HS-5 (cell line): ENCODE measurements at places on chromosomes 12 and 14.
A peak's percentile ranks its signal among the peaks of the same experiment; 100 is the strongest.

DNA sequence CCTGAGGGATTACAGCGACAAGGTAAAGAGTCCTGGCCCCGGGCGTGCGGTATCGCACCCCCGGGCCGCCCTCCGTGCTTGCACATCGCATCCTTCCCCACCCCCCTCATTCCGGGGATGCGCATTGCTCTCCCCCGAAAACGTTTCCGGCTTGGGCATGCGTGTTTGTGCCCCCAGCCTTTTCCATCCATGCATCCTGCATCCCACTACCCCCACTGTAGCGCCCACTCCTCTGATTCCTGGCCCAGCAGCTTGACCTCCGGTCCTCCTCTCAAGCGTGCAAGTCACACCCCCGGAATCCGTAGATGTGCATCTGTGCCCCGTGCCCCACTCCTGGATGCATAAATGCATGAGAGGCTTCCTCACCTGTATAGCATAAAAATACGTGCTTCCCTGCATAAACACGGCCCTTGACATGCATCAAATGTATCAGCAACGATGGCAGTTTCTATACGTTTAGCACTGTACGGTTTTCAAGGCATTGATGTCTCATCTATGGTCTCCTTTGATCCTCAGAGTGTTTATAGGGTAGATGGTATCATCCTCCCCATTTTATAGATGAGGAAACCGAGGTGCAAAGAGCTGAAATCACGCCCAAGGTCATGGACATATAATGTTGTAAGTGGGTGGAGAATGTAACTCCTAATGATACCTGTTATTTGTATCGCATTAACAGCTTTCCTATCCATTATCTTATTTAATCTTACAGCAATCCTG is 484 bp downstream of the RIC8B start:
- DNase-seq: no peak

- no peak for DNase-seq
These were observed 147.5 kb downstream of the NELL2 start for GRCh38 chr12:44728566-44728965.

DNA sequence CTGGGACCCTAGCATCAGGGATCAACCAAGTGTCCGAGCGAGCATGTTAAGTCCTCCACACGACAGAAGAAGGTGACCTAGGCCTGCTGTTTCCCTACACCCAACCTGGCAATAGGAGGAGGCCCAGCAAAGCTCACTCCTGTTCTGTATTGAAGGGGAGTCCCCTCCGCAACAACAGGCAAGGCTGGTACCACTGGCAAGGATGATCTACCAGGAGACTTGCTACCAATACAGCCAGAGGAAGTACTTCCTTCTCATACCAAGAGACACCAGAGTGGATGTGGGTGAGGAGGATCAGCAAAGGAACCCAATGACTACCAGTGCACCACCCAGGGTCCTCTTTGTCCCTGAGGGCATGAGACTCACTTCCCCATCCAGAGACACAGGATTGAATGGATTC is 4.9 kb downstream of the KLRC1 start:
- no peak for DNase-seq

GRCh38 chr14:101496776-101497683 is 64.3 kb upstream of the DIO3 start:
- DNase-seq: no peak

DNA sequence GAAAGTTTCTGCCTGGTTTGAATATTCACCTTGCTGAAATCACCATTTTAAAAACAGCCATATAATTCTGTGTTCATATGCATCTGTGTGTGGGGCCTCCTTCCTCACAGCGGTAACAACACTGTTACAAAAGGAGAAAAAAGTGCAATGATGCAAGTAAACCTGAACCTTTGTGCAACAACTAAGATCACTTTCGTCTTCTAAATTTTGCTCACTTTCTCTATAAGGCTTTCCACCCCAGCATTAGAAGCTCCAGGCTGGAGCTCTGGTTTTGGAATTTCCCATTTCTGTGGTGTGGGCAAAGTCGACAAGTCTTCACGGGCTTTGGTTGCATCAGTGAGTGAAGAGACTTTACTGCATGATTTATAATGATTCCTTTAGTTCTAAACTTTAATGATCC is 18.4 kb downstream of the FGD6 start:
- DNase-seq: no peak

GRCh38 chr12:84502907-84503787 is 409.5 kb downstream of the SLC6A15 start:
- peak; percentile 35 for DNase-seq

DNA sequence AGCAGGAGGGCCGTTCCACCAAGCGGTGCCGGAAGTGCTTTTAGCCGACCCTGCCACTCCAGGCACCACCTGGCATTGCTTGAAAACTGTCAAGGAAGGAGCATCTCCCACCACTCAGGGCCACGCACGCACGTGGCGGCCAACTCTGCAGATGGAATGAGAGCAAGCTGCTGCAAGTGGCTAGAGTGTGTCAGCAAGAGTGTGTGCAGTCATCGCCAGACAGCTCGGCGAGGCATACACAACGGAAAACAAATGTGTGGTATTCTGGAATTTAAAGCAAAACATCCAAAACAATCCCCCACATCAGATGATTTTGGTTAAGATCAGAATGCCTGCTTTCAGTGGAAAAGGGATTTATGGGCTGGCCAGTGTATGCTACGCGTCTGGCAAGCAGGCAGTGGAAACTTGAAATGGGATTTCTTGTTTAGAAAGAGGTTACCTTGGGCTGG is 11.2 kb downstream of the CD9 start:
- no peak for DNase-seq

- no peak for DNase-seq
These were observed 48.8 kb upstream of the HIF1A start for GRCh38 chr14:61646366-61647116.

DNA sequence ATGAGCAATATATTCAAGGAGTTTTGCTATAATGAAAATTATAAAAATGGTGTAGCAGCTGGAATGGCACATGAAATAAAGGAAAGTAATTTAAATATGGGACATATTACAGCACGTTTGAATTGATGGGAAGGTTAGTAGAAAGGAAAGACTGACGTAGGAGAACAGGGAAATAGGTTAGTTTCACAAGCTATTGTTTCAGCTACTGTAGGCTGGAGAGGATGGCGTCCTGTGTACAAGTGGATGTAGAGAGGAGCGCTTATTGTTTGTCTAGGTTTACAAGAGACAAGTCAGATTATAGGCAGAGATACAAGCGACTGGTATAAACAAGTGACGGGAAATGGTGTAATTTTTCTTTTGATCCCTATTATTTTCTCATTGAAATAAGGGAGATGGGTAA is 431.2 kb upstream of the PDE3A start:
- DNase-seq: no peak

- no peak for DNase-seq
These were observed 8.3 kb upstream of the ZNF641 start for GRCh38 chr12:48358937-48359513.

DNA sequence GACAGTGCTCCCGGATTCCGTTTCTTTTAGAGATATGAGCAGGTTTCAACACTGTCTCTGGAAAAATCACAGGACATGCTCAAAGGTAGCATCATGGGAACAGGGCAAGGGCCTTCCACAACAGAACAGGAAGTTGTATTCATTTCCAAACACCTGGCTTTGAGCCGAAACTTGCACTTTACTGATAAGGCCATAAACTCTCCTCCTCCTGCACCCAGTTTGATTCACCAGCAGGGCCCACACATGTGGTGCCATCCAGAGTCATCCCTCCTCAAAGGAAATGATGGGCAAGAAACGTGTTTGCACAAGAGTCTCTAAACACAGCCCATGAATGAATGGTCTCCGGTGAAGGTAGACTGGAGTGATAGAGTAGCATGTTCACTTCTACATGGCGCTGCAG is 268.4 kb upstream of the FKBP4 start:
- no peak for DNase-seq

GRCh38 chr12:94174576-94174975 is 26.2 kb downstream of the PLXNC1 start:
- DNase-seq: no peak

DNA sequence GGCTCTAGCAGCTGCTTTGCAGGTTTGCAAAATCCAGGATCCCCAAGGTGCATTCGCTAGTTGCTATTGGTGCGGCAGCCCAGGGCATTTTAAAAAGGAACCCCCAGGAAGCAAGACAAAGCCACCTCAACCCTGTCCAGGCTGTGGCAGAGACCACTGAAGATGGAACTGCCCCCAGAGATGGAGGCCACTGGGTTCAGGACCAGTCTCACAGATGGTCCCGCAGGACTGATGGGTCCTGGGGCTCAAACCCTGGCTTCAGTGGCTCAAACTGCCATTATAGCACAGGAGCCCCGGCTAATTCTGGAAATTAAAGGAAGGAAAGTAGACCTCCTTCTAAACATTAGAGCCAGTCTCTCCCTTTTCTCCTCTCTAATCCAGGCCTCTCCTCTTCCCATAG is 79.8 kb upstream of the TSPAN11 start:
- no peak for DNase-seq

GRCh38 chr12:14664434-14665023 is 31.9 kb downstream of the GUCY2C start:
- peak; percentile 26 for DNase-seq

DNA sequence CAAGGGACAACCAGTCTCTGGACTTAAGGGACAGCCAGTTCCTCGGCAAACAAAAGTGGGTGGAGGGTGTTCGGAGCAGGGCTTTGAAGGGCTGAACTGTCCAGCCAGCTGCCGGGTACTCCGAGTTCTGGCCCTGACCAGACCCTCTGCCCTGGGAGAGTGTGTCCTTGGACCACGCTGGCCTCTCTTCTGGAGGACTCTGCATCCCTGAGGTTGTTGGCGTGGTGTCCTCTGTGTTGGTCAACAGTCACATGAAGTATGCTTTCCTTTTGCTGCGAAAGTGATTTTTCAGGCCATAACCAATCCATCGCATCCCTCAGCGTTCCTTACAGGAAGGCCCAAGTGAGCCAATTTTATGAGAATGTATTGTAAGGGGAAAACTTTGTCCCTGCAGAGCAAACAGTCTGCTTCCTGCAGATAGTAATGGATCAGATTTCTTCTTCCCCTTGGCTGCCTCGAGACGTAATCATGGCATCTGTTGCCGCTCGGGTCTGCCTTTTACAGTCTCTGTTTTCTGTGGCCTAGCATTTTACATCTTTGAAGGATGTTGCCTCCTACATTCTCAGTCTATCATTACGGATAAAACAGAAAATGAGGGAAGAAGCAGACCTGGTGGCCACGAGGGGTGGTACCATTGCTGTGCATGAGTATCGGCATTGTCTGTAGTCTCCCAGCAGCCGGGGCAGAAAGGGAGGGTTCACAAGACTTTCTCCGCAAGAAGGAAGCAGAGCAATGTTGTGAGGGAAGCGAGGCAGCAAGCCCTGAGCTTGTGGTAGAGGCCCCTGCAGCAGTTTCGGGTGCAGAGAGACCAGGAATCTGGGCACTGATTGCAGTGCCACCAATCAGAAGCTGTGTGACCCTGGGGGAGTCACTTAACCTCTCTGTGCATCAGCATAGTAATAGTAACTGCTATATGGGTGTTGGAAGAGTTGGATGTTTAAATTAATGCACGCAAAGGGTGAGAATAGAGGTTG is 47.4 kb downstream of the SMIM41 start:
- DNase-seq: no peak

DNA sequence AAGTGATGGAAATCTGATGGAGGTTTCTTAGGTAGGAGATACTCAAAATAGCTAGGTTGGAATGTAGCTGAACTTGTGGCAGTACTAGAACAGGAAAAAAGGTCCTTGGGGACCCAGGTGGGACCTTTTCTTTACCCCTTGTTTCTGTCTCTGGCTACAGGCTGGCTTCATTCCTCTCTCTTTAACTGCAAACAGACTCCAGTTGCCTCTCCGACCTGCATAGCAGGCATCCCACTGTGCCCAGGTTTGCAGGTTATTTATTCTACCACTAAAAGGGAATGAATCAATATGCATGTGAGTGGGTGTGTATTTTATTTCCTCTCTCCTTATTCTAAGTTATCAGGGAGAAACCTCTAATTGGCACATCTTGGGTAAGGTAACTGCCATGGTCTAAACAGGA is 758.1 kb downstream of the MED13L start:
- no peak for DNase-seq

GRCh38 chr12:3250034-3250433 is 172.9 kb downstream of the TSPAN9 start:
- no peak for DNase-seq

GRCh38 chr12:112782943-112783342 is 8.6 kb upstream of the RPH3A start:
- DNase-seq: no peak

GRCh38 chr12:121128908-121129810 is 3.5 kb upstream of the P2RX7 start:
- DNase-seq: no peak

DNA sequence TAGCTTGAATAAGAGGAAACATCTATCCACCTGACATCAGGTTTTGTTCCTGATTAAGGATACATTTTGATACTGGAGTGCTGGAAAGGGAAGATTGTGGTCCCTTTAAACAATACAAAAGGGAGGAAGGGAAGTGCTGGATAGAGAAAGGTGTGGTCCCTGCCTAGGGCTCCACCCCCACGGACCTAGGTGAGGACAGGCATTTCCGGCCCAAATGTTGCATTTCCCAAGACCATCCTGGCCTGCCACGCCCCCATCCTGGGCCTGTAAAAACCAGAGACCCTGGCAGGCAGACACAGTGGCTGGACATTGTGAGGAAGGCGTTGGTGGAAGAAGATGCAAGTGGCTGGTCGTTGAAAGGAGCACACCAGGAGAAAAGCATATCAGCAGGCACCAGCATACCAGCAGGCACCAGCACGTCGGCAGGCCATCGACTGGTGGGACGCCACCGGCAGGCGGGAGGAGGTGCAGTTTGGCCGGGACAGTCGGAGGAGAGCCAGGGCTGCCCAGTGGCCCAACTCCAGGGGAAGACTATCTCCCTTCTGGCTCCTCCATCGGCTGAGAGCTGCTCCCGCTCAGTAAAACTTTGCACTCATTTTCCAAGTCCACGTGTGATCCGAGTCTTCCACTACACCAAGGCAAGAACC is 53.2 kb upstream of the AMN1 start:
- no peak for DNase-seq

DNA sequence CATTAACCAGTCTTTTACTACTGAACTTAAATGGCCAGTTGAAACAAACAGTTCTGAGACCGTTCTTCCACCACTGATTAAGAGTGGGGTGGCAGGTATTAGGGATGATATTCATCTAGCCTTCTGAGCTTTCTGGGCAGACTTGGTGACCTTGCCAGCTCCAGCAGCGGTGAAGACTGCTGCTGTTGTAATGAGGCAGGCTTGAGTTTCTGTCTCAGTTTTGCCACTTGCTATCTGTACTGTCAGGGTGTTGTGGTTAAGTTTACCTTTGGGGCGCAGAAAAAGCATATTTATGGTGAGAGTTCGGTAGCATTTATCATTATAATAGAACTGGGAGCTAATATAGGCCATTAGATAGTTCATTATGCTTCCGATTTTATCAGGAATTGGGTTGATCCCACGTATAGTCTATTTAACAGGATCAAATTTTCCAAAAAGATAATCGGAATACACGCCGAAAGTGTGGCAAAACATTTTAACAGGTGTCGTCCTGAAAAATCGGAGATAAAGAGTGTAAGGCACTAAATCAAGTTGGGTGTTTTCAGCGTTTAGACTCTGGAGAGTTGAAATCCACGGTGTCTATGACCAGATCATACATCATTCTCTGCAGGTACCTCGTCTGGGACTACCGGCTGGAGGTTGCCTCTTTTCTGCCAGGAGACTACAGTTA is 688 bp upstream of the NECAP1 start:
- DNase-seq: no peak

GRCh38 chr12:86572455-86572854 is 316.3 kb upstream of the MGAT4C start:
- no peak for DNase-seq

- no peak for DNase-seq
These were observed 60.8 kb upstream of the REP15 start for GRCh38 chr12:27635349-27635972.

- no peak for DNase-seq
These were observed 808 bp downstream of the ACIN1 start for GRCh38 chr14:23093991-23094665.
